ENCODE measurements at places on chromosomes 2 and 18. TPM values are rescaled to one million over a fixed set of nuclear protein-coding genes. Genes with fewer than 3 reads are reported as not detected.

DNA sequence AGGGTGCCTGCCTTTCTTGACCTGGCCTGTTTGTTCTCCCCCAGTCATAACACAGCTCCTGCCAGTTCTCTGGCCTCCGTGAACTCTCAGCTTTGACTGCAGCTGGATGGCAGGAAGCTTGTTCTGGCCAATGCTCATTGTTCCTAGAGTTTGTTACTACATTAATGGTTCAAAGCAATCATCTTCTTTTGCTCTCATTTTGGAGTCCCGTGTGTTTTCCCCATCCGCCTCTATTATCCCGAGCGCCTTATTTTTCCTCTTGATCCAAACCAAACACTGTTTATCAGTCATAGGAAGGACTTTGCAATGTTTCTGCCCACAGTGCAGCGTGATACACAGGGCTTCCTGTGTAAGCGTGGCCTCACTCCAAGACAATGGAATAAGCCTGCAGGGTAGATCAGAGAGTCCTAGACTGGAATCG is 184.3 kb upstream of the APCDD1 start:
- peak; percentile 42 for DNase-seq

Gene SCN9A
- total RNA-seq: 1.3 TPM

Gene PLB1
- total RNA-seq: 3.3 TPM

- DNase-seq: peak; percentile 10
Measured at GRCh38 chr2:10253596-10254372, 48.9 kb upstream of the HPCAL1 start.

DNA sequence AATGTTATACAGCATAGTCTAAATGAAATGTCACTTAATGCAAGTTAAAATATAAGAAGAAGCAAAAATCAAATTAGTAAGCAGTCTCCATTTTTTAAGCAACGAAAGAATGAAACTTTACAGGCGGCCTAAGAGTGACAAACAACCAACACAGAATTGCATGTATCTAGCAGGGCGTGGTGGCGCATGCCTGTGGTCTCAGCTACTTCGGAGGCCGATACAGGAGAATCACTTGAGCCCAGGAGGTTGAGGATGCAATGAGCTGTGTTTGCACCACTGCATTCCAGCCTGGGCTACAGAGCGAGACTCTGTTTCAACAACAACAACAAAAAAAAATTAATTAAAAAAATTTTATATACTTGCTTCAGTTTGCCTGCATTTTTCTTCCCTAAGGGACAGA is 16.6 kb downstream of the RBMS1 start:
- DNase-seq: no peak

Gene ADRA2B
- total RNA-seq: 5.0 TPM

DNA sequence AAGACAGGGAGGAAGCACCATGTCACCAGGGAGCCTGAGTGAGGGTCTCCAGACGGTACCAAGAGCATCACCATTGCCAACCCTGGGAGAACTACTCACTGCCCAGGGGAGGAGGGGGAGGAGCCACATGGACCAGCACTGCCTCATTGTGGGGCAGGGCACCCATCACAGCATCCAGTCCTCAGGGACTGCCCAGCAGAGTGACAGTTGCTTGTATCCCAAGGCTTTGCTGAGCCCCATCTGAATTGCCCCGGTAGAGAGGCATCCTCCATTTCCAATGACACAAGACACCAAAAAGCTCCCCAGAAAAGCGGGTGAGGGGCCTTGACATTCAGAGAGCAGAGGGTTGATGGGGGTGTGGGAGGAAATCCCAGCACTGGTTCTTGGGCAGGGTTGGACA is 6.8 kb upstream of the CIB4 start:
- DNase-seq: no peak

DNA sequence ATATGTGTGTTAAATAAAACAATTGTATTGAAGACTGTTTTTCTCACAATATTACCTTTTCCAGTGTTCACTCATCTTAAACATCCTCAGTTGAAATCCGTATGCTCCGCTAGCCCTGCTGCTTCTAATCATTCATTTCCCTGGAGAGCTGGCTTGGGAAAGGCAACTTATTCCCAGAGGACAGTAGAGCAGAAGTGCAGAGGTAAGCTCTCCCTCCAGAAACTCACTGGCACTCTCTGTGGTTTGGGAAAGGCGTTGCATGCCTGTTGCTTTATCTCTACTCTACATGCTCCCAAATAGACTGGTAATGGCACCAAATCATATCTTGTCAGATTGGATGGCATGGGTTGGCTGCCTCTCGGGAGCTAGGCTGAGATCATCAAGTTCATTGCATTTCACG is 117.1 kb upstream of the BOD1L2 start:
- no peak for DNase-seq

Gene LIMS2
- 274 TPM for total RNA-seq

- DNase-seq: no peak
Measured at GRCh38 chr2:126586317-126586716, 69.6 kb upstream of the GYPC start.

GRCh38 chr2:230666446-230666845 is 46.2 kb upstream of the CAB39 start:
- no peak for DNase-seq

GRCh38 chr18:48802543-48803290 is 148.0 kb downstream of the SMAD7 start:
- DNase-seq: peak; percentile 33

GRCh38 chr18:37261246-37261840 is 304.3 kb downstream of the CELF4 start:
- DNase-seq: no peak

Gene CRYGD
- not detected for total RNA-seq

DNA sequence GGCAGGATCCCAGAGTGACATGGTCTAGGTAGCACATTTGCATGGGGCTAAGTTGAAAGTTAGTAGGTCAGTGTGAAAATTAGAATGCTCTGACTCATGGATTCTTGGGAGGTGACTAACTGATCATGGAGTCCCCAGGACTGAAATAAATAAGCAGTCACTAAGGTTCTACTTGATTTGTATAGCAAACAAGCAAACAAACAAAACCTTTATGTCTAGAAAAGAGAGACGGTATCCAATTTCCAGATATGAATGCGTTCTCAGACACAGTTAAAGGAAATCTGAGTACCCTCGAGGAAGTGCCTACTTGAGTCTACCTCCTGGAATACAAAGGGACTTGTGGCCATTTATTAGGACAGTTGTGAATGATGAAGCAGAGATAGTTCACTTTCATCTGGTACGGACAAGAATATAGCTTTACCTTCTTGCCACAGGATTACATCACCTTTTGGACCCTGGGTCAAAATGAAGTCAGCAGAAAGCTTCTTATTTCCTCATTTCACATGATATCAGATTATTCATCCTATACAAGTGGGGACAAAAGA is 54.3 kb upstream of the AGPS start:
- no peak for DNase-seq

DNA sequence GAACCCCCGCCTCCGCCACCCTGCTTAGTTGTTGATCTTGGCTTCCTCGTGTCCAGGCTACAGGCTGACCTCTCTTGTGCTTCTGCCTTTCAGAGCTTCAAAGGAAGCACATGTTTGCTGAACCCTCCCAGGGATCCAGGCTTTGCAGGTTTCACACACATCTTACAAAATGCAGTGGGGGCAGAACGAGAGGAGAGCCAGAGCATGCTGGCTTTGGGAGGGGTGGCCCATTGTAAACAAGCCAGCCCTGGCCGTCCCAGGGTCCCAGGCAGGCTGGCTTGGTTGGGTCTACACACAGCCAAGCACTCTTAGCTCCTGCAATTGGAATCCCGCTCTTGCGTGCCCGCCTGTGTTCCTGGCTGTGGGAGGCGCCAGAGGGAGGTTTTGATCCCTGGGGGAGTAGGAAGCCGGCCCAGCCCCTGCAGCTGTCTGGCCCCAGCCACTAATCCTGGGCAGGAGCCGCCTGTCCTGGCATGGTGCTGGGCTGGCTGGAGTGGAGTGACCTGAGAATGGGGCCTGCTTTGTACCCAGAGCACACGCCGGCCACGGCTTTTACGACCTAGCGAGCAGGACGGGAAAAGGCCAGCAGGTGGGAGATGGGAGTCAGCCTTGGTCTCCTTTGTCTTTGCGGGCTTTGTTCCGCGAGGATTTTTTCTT is 53.9 kb downstream of the SH3BP4 start:
- DNase-seq: peak; percentile 72
